ENCODE measurements at places on chromosomes 13 and 19.

- no peak for DNase-seq
Measured at GRCh38 chr13:62250501-62251201, 835.0 kb upstream of the PCDH20 start.

GRCh38 chr13:111048387-111048786 is 66.7 kb upstream of the ARHGEF7 start:
- DNase-seq: no peak

- no peak for DNase-seq
Measured at GRCh38 chr13:47484548-47484947, 516.5 kb downstream of the SUCLA2 start.

DNA sequence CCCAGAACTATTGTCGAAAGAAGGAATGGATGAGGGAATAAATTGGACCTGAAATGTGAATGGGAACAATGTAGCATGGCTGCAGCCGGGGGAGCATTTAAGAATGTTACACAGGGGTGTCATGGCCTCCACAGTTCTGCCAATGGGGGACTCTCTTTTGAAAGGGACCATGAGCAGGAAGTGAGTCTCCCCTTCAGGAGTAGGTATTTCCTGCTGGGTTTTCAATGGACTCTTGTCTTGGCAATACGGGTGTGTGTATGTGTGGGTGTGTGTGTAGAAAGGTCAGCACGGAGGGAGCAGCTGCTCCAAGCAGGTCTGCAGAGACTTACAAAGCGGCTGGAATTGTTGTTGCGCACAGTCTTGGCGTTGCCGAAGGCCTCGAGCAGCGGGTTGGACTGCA is 24.4 kb downstream of the MYO1F start:
- DNase-seq: no peak

DNA sequence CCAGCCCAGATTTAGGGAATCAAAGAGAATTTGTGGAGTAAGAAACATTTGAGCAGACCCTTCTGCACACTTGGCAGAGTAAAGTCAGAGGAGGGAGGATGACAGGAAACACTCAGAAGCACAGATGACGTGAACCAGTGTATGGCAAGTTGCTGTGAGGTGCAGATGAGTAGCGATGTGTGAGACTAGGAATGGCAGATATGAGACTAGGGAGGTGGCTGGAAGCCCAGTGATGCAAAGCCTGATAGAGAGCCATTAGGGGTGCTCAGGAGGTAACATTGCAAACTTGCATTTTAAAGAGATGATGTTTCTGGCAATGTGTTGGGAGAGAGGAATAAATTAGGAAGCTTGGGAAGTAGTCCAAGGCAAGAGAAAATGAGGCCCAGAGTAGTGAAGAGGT is 44.0 kb downstream of the PCDH17 start:
- DNase-seq: no peak

GRCh38 chr13:97976610-97977521 is 23.4 kb downstream of the IPO5 start:
- DNase-seq: peak; percentile 27

DNA sequence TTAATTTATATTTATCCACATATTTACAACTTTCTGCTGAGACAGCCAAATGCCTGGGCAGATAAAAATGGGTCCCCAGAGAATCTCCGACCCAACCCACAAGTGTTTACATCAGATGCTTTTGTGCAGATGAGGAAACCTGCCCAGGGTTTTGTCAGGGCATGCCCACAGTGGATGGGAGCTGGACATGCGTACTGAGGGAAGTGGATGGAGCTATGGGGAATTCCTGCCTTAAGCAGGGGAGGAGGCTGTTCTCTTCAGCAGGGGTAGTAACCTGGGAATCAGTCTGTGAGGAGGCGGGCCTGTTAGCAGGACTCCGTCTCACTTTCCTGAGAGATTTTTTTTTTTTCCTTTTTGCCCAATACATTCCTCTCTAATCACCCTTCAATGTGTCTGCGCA is 122.9 kb downstream of the RFC3 start:
- no peak for DNase-seq

DNA sequence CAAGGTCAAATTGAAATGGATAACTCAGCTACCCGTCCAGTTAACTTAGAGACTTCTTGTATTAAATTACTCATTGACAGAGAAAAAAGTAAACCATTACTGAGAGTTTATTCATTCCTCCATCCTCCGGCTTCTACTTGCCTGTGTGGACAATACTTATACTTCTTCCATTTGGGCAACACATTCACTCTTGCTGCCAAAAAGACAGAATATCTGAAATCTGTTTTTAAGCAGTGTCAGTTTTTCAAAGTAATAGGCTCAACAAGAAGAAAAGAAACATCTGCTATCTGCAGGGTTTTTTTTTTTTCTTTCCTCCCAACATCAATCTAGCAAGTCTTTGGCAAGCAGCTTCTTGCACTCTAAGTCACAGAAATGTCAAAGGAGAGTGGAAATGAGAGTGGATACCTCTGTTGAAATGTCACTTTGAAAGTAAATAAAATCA is 1142.8 kb downstream of the PCDH9 start:
- no peak for DNase-seq

- no peak for DNase-seq
Measured at GRCh38 chr19:7582446-7582845, 13.2 kb upstream of the CAMSAP3 start.

- DNase-seq: no peak
Measured at GRCh38 chr13:110269509-110270185, 37.3 kb downstream of the COL4A1 start.

GRCh38 chr19:49064768-49065611 is at the start of gene NTF4:
Gene NTF4 (minus strand): TSS chr19:49064818. CDS start chr19:49061997, 2,821 bp downstream.
- DNase-seq: no peak

DNA sequence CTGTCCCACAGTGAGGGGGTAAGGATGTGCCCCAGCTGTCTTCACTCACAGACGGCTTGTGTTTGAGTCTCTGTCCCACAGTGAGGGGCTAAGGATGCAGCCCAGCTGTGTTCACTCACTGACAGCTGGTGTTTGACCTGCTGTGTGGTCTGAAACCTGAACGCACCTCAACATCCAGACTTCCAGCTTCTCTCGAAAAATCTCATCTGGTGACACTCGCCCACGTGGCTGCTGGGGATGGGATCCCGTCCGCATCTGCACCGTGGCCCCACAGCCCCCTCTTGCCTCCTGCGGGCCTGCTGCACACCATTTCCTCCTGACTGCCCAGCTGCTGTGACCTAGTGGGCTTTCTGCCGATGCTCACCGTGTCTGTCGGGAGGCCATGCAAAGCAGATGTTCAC is 27.3 kb downstream of the CHAF1A start:
- DNase-seq: no peak

- DNase-seq: no peak
Measured at GRCh38 chr19:55679343-55680257, 4.6 kb downstream of the EPN1 start.

- no peak for DNase-seq
Measured at GRCh38 chr13:20156702-20157101, 4.2 kb downstream of the GJA3 start.

GRCh38 chr13:99355267-99356011 is 48.2 kb upstream of the GPR183 start:
- DNase-seq: no peak

DNA sequence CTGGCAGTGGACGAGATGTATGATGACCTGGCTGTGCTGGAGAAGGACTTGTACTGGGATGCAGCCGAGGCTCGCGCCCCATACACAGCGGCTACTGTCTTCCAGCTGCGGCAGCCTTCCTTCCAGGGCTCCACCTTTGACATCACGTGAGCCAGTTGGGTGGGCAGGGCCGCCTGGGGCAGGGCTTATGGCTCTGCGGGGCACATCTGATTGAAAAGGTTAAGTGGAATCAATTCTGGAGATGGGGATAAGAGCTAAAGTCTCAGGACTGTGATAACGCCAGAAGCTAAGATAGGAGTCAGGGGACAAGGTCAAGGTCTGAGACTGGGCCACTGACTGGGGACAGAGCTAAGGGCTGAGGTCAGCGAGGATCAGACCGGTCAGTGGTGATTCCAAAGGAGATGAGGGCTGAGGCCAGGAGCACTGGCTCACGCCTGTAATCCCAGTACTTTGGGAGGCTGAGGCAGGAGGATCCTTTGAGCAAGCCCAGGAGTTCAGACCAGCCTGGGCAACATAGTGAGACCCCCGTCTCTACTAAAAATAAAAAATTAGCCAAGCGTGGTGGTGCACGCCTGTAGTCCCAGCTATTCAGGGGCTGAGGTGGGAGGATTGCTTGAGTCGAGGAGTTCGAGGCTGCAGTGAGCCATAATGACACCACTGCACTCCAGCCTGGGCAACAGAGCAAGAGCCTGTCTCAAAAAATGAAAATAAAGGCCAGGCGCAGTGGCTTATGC is 4.7 kb downstream of the BEST2 start:
- no peak for DNase-seq

GRCh38 chr13:44140888-44141724 is 232.5 kb upstream of the SERP2 start:
- no peak for DNase-seq

DNA sequence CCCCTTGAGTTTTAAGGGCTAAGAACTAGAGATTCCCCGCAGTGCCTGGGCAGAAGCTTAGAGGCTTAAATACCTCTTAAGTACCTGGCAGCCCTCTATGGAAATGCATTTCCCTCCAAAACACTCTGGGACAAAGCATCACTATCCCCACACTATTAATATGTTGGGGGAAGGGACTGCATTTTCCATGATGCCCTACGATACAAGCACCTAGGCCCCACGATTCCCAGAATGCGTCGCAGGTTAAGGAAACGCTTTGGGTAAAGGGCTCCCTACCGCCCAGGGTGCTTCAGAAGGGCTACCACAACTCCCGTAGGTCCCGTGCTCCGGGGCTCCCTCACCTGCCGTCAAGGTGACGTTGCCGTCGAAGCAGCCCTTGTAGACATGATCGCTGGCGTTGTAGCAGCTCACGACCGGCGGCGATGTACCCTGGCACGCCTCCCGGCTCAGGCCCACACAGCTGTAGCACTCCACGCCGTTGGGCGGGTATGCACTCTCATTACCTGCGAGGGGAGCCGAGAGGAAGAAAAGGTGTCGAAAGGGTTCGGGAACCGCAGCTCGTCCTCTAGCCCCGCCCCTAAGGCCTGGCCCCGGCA is 2.5 kb downstream of the LYPD3 start:
- no peak for DNase-seq

DNA sequence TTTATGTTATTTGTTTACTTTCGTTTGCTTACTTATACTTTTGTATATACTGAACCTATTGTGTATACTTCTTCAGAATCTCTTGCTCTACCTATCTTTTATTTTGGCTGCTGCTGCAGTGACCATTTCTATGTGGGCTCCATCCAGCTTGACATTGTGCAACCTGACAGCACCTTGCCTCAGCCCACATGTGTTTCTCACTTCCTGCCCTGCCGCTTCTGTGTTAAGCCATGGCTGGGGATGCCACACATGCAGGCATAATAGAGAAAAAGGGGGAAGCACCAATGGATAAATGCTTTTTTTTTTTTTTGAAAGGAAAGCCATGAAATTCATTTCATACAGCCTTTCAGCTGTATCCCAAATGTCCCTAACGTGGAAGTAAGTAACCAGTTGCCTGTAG is 147.6 kb downstream of the RBM26 start:
- DNase-seq: no peak

GRCh38 chr13:32079587-32079986 is 48.0 kb downstream of the FRY start:
- DNase-seq: no peak

GRCh38 chr19:56972291-56972841 is 131.8 kb upstream of the PEG3 start:
- DNase-seq: no peak

- DNase-seq: no peak
Measured at GRCh38 chr13:46343279-46343994, 43.6 kb downstream of the RUBCNL start.

DNA sequence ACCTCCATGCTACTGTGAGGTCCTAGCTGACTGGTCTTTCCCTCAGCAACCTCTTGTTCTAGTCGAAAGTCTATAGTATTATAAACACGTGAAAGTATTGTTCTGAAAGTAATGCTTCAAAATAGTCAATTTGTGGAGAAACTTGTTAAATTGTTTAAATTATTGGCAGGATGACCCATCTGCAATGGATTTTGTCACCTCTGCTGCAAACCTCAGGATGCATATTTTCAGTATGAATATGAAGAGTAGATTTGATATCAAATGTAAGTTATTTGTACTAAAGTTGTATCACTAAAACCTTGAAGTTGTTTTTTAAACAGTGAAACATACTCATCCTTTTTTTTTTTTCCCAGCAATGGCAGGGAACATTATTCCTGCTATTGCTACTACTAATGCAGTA is 25.9 kb downstream of the UBA2 start:
- no peak for DNase-seq

DNA sequence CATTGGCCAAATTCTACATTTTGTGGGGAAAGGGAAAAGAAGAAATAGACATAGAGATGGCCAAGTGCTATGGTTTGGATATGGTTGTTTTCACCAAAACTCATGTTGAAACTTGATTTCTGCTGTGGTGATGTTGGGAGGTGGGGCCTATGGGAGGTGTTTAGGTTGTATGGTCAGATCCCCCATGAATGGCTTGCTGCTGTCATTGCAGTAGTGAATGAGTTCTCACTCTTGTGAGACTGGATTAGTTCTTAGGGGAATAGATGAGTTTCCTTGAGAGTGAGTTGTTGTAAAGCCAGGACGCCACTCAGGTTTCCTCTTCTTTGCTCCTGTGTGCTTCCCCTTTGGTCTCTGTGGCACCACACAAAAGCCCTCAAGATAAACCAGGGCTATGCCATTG is 242.6 kb upstream of the RFC3 start:
- DNase-seq: no peak

DNA sequence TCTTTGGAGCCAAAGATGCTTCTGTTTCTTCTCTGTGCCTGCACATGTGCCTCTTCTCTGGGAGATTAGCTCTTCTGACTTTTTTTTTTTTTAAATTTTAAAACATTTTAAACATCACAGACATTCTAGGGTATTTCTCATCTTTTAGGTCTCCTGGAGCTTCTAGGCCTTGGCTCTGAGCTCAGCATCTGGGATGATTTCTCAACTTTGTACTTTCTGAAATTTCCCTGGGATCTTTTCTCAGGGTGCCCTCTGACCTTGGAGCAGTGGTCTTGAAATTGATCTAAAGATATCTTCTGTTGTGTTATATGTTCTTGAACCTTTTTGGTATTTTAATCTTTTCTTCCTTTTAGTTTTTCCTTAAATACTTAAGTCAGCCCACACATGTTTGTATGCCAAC is 6.2 kb downstream of the WASF3 start:
- DNase-seq: no peak

- DNase-seq: no peak
Measured at GRCh38 chr19:40578442-40578908, 1.8 kb downstream of the SHKBP1 start.

GRCh38 chr13:26021956-26022355 is 29.9 kb downstream of the SHISA2 start:
- no peak for DNase-seq

- no peak for DNase-seq
Measured at GRCh38 chr13:97944396-97945029, 9.0 kb upstream of the IPO5 start.

DNA sequence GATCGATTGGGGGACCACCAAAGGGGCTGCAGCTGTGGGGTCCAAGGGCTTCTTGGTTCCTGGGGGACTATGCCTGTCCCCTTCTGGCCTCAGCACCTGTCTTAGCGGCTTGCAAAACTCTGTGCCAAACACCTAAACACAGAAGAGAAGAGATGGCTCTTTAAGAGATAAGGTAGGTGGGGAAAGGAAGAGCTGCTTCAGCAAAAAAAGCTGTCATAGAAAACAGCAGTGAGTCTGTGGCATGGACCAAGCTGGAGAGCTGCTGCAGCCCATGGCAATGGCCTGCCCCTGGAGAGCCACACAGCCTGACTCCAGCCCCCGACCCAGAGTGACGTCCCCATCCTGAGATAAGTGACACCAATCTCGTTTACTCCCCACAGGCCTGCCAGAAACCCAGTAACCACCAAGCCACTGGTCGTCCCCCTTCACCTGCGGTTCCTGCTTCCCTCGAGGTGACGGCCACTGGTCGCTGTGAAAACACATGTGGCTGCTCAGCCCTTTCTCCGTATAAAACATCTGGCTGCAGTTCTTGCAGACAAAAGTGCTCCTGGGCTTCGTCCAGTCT is 25.0 kb upstream of the NAPA start:
- no peak for DNase-seq
